ENCODE measurements at places on chromosomes 7 and 10.

GRCh38 chr10:44981172-44982113, 2.8 kb upstream of the DEPP1 start:
- no peak for DNase-seq

DNA sequence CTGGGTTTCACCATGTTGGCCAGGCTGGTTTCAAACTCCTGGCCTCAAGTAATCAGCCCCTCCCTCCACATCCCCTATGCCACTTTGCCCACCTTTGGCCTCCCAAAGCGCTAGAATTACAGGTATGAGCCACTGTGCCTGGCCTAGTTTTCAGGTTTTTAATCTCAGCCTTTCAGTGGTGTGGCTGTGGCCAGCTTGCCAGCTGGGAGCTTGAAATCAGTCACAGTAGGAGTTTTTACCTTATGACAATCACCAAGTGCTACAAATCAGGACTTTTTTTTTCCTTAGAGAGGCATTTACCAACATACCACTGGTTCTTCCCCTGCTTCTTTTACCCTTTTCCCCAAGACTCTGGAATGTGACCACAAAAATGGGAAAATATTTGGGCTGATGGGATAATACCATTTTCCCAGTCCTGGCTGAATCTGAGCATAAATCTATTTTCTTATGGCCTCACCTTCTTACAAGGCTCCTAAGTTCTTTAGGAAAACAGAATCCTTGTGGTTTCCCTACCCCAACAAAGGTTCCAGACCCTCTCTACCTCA, 6.2 kb downstream of the STEAP4 start:
- no peak for DNase-seq

DNA sequence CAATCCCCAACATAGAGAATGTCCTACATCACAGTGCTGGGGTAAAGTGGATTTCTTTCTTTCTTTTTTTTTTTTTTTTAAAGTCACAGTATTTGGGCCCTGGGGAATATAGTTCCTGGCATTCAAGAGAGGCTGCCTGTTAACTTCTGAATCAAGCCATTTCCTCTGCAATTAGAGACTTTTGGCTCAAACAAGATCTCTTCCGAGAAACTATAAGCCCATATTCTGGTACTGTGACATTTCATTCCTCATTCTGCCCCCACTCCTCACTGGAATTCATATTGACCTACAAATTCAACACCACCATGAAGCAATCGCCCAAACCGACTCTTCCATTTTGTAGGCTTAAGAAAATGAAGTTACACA, 187.4 kb downstream of the PHTF2 start:
- no peak for DNase-seq

- DNase-seq, result no peak
Observed at GRCh38 chr7:99156649-99157048, 12.7 kb upstream of the SMURF1 start.

GRCh38 chr10:71028066-71028465, 139.7 kb upstream of the PCBD1 start:
- DNase-seq, result no peak

DNA sequence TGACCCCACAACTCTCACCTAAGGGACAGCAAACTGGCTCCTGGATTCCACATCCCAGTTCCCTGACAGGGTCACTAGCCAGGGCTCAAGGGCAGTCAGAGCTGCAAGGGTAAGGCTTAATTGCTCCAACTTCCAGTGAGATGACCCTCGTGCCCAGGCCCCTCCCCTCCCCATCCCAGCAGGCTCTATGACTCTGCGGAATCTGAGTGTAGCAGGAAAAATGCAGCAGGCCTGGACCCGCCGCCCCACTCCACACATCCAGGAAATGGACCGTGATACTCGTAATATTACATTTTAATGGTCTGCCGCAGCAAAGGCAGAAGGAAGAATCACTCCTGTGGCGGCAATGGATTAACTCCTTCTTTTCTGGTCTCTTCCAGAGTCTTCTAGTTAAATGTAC, 91.7 kb upstream of the CHST15 start:
- DNase-seq, result no peak

Data from stimulated activated CD4-positive, alpha-beta T cell treated with anti-CD3 and anti-CD28 coated beads, TNF-alpha, amount 100 ng/mL, for 1 hour (primary cell).